NCI-H345 (cell line): ENCODE measurements at places on chromosomes 3 and 15.
A peak's percentile ranks its signal among the peaks of the same experiment; 100 is the strongest.

DNA sequence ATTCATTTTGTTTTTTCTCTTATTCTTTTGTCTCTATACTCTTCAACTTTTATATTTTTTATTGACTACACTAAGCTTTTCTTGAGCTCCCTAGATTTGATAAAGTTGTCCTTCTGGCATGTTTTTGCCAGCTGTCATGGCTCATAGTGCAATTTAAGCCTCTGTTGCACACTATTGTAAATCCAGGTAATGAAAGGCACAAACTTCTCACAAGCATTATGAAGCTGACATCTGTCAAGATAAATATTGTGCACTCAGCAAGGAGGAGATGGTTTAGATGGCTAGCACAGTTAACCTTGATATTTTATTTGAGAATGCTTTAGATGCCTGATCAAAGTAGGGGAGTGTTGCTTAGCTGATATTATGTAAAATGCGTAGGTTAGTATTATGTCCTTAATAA is 1280.9 kb downstream of the NSUN3 start:
- DNase-seq = no peak

DNA sequence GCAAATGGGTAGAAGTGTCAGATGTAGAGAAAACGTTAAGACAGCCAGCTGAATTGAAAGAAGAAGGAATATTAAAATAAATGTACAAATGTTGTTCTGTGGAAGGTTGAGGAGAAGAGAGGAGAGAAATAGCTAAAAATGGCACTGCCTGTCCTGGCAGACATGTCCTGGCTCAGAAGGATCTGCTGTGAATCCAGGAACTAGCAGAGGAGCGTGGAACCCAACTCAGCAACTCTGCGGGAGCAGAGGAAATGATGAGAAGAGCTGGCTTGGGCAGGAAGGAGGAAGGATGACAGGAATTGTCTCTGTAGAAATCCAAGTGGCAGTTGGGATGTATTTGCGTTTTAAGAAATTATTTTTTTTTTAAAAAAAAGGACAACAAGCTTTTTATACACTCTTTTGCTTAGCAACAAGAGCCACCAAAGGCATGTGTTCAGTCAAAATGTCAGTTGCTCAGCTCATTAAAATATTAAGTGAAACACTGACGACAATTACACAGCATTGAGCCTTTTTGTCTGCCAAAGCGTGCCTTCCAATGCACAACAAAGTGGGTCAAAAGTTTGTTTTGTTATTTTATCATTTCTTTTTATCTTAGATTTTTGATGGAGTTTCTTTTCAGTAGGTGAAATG is 16.1 kb downstream of the NANOGP8 start:
- DNase-seq = no peak

- no peak for DNase-seq
Observed at GRCh38 chr3:39724233-39724846, 85.1 kb upstream of the MYRIP start.

- no peak for DNase-seq
Observed at GRCh38 chr3:192675958-192676649, 51.2 kb downstream of the FGF12 start.

GRCh38 chr3:193270451-193270850 is 29.4 kb downstream of the PLAAT1 start:
- peak; percentile 12 for DNase-seq

DNA sequence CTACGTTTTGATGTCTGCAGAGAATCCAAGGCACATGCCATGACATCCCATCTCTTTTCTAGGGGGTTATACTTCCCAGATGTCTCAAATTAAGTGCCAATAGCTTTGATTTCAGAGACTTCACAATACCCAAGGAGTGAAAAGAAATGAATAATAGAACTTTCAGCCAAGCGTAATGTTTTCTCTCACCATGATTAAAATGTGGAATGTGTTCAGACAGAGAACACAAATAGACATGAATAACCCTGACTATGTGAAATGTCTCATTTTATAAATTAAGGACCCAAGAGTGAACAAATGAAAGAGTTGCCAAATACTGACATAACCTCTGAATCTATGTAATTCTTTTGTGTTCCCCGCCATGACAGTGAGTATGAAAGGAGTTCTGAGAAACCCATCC is 123.6 kb upstream of the GAP43 start:
- DNase-seq = no peak

DNA sequence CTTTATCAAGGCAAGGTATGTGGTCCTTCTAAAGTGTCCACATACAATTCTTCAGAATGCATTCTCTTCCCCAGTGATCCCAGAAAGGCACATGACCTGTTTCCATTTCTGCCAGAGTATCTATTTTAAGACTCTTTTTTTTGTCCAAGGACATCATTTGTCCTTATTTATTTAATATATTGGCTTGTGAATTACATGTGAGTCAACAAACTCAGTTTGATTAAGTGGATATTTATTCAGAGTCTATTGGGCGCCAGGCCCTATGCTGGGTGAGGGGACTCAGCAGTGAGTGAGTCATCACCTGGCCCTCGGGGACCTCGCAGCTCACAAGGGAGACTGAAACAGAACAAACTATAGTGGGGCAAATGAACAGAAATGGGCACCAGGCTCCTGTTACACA is 136.8 kb downstream of the SNRK start:
- peak; percentile 34 for DNase-seq

- DNase-seq = peak; percentile 6
Observed at GRCh38 chr3:22922317-22922716, 280.8 kb upstream of the UBE2E2 start.

DNA sequence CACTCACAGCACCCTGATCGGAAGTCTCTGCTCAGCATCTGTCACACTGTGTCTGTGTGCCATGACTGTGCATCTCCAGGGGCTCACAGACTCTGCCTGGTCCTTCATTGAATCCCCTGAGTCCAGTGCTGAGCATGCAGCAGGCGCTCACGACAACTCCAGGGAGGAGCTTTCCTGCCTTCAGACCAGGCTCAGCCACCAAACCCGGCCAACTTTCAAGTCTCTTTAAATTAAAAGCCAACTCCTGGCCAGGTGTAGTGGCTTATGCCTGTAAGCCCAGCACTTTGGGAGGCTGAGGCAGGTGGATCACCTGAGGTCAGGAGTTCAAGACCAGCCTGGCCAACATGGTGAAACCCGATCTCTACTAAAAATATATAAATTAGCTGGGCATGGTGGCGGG is 24.2 kb downstream of the GRAMD2A start:
- no peak for DNase-seq

DNA sequence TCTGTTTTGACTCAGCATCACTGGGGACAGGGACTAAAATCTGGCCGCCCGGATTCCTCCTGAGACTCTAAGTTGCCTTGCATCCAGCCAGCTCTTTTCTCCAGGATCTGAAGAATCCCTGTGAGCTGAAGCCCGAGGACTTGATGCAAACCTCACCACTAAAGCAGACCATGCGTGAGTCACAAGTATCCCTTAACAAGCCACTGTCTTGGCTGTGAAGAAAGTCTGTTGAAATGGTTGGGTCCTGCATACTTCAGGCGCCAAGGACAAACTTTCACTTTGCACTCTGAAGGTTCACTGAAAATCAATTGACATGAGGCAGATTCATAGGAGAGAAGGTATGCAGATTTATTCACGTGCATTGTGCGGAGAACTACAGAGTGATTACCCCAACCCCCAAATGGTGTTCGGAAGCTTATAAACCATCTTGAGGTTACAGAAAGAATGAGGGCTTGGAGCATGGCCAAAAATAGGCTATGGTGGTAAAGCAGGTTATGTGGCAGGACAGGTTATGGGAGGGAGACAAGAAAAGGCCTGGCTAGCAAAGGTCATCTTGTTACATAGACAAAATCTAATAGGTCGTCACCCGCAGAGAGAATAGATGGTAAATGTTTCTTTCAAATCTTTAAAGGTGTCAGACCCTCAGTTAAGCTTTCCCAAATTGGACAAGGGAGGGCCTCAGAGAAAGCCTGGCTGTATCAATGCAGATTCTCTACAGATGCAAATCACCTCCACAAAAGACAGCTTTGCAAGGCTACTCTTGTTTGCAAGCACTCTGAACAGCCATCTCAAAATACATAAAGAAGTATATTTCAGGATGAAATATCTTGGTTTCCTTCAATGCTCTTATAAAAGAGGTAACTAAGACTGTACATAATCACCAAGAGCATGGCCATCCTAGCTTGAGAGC is 126.3 kb upstream of the PLAAT1 start:
- DNase-seq = no peak

- no peak for DNase-seq
Observed at GRCh38 chr3:143121241-143122088, 1.9 kb downstream of the CHST2 start.

DNA sequence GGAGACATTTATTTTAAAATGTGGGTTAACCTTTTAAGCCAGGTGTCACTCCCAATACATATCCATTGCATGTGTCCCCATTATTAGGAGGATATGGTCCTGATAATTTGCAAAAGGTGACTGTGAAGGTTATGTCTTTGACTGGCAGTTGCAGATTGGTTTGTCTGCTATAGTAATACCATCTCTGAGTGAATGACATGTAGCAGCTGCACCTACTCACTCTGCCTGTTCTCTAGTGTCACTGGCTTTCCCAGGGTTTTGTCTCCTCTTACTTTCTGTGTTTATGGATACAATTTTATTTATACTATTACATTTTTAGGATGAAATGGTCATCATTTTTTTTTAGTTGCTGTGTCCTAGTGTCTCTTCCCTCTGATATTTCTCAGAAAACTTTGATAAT is 393.2 kb downstream of the C3orf38 start:
- DNase-seq = no peak

DNA sequence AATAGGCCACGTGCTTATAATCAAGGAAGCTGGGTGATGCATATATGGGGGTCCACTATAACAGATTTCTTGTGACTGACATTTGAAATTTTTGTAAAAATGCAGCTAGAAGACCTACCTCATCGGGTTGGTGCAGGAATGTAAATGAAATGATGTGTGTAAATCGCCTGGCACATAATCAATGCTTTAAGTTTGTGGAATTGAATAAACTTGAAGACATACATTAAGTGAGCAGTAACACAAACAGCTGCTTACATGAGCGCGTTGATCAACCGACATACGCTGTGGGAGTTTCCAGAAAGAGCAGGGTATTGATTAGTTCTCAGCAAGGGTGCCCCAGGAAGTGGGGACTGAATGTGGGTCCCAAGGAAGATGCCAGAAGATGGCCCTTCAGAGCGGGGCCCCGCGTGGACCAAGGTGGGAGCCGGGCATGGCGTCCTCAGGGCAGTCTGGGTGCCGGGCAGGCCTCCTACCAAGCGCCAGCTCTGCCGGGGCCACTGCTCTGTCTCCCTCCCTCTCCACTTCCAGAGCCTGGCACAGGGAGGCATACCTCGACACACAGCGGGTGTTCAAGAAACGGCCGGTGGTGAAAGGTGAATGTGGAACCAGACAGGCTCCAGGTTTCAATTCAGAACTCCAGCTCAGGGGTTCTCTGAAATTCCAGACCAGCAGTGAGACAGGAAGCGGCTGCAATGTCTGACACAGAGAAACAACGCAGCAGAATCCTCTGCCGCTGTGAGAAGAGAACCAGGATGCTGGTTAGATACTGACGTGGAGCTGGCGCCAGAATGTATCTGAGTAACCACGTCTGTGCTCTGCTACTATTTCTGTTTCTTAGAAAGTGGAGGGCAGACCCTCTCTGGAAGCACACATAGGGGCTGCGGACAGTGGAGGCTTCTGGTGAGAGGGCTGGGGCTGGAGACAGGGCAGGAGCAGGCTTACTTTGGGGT is 12.6 kb downstream of the BFSP2 start:
- DNase-seq = peak; percentile 4

DNA sequence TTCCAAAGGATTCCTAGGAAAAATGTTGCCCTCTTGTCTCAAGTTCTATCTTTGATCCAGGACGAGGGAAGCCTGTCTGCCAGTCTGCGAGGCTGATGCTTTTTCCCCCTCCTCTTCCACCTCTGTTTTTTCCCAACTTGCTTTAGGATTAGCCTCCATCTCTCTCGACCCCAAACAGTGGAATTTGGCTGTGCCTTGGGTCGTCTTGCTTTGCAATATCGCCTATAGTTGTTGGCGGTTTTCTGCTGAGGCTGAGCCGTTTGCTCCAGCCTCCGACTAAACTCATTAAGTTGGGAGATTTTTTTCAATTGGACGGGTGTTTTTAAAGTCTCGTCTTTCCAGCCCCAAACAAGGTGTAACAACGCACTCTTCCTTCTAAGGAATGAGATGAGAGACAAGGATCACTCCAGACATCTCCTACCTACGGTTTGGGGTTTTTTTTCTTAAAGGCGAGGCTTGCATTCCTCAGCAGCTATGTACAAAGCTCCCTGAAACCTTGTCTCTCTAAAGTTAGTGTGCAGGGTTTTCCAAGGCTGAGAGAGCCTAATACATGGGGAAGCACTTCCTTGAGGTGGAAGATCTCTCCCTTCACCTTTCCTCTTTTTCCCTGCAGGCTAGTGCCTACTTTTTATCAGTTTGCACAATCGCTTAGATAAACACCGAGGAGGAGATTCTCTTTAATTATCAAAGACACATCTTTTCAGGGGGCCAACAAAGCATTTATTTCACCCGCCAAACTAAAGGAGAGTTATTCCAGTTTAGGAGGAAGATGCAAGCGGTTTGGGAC is 4.8 kb upstream of the NR2F2 start:
- DNase-seq = no peak

- no peak for DNase-seq
Observed at GRCh38 chr3:133887074-133887802, 8.4 kb downstream of the RAB6B start.

DNA sequence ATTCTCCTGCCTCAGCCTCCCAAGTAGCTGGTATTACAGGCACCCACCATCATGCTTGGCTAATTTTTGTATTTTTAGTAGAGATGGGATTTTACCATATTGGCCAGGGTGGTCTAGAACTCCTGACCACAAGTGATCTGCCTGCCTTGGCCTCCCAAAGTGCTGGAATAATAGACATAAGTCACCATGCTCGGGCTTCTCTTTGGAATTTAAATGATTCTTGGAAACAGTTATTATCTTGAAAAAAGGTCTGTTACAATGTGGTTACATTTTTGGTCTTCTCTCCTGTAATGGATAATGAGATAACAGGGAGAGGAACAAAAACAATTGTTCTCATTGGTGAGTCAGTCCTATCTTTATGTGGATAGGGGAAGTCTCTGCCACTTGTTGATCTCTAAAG is 59.8 kb upstream of the AADACL2 start:
- no peak for DNase-seq

DNA sequence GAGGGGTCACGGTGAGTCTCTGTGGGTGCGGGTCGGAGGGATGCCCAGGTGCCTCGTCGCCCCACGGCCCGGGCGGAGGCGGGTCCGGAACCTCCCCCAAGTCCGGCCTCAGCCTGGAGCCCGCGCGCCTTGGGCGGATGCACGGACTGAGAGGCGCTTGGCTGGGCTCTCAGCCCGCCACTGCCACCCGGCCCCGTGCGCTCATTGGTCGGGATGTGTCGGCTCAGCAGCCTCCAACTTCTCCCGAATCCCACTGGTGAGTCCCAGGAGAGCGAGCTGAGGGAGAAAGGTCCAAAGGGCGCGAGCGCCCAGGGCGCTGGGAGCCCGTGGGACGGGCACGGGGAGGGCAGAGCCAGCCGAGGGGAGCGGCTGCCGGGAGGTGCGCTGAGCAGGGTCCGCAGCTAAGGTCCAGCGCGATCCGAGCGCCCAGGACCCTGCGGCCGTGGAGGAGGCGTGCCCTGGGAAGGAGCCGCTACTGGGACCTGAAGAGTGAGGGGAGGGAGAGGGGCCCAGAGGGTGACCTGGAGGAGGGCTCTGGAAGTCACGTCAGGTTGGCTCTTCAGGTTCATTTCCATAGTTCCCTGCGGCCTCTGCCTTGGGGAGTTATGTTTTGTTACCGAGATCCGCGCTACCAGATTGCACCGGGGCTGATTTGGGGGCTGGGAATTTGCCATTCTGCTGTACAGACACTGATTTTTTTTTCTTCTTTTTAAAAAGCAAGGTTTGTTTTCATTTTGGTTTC is at the start of gene MME:
Gene MME (plus strand): TSS at position 574 of the 742 bp plus-strand sequence. CDS start 3,849 bp downstream, outside the sequence.
- DNase-seq = no peak

GRCh38 chr3:65233561-65233960 is 545.8 kb upstream of the ADAMTS9 start:
- DNase-seq = no peak
